ENCODE measurements at places on chromosomes 4 and X.

GRCh38 chrX:66046612-66047235, 6.8 kb upstream of the VSIG4 start:
- peak; percentile 35 for DNase-seq

DNA sequence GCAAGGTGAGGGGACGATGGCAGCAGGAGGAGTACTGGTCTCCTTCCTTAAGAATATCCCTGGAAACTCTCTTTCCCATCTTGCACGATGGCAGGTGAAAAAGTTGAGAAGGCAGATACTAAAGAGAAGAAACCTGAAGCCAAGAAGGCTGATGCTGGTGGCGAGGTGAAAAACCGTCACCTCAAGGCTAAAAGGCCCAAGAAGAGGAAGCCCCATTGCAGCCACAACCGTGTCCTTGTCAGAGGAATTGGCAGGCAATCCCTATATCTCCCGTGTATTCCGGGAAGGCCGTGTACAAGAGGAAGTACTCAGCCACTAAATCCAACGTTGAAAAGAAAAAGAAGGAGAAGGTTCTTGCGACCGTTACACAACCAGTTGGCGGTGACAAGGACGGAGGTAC, 40.0 kb downstream of the CRLF2 start:
- DNase-seq: no peak

GRCh38 chrX:128460835-128461234, 408.6 kb upstream of the ACTRT1 start:
- no peak for DNase-seq

GRCh38 chr4:76305033-76305687, 1.4 kb upstream of the STBD1 start:
- no peak for DNase-seq

GRCh38 chr4:121786221-121786620, 14.9 kb upstream of the EXOSC9 start:
- no peak for DNase-seq

DNA sequence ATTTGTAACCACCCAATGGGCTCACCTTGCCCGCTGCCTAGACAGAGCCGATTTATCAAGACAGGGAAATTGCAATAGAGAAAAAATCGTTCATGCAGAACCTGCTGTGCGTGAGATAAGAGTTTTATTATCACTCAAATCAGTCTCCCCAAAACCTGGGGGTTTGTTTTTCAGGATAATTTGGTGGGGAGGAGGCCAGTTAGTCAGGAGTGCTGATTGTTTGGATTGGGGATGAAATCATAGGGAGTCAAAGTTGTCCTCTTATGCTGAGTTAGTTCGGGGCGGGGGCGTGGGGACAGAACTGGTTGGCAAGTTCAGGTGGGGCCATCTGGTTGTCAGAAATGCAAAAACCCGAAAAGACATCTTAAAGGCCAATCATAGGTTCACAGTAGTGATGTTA, 203.0 kb downstream of the MAB21L2 start:
- no peak for DNase-seq

- DNase-seq: no peak
Observed at GRCh38 chr4:41218703-41219102, 4.4 kb upstream of the APBB2 start.

- DNase-seq: no peak
Observed at GRCh38 chr4:1466034-1466862, 60.0 kb upstream of the NKX1-1 start.

DNA sequence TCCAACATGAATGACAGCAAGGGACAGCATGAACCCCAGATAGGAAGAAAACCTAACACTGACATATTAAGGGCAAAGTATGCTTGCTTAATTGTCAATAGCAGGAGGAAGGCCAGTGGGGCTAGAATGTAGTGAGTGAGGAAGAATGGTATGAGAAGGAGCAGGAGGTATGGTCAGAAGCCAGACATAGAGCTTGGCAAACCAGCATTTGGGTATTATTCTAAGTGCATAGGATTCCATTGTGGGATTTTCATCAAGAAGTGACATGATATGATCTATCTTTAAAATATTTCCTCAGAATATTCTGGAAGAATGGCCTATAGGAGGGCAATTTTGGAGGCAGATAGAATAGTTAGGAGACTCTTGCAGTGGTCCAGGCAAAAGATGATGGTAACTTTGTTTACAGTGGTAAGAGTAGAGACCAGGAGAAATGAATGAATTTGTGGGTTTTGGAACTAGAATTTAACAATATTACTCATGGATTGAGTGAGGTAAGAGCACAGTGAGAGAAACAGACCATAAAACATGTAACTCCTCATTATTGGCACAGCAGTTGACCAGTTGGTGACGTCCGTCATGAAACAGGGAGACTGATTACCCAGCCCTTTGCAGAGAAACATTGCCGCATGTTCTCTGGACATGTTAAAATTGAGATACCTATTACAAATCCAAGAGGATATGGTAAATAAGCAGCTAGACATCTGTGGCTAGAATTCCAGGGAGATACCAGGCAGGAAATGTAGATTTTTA, 246.5 kb upstream of the HS3ST1 start:
- DNase-seq: no peak

GRCh38 chr4:55089916-55090315, 35.5 kb downstream of the KDR start:
- no peak for DNase-seq

GRCh38 chr4:147891476-147892115, 159.7 kb downstream of the ARHGAP10 start:
- DNase-seq: no peak

DNA sequence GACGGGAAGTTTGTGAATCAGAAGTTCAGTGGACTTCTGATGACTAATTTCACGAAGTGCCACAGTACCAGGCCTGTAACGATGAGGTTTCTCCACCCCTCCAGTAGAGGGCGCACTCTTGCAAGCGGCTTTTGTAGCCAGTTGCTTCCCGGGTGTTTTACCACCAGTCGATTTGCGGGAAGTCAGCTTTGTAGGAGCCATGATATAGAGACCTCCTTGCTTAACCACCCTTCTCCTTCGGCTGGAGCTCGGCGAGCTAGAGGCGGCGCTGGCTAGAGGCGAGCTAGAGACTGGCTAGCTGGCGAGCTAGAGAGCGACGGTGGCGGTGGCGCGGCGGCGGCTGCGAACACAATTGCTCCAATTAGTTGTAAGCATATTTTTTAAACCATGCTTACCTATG, 72.0 kb downstream of the IL1RAPL1 start:
- peak; percentile 2 for DNase-seq

DNA sequence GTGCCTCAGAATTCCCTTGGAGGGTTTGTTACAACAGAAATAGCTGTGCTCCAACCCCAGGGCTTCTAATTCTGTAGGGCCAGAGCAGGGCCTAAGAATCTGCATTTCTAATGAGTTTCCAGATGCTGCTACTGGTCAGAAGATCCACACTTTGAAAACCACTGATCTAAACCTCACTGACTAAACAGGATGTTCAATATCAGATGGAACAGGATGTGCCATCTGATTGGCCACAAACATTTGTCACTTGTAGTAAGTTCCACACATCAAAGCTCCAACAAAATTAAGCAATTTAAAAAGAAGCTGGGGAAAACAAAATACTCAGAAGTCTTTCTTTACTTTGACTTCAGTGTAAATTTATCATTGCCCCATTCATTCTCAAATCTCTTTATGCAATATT, 14.3 kb downstream of the CASK start:
- no peak for DNase-seq

GRCh38 chrX:69530306-69530705, 26.2 kb downstream of the NALF2 start:
- no peak for DNase-seq

DNA sequence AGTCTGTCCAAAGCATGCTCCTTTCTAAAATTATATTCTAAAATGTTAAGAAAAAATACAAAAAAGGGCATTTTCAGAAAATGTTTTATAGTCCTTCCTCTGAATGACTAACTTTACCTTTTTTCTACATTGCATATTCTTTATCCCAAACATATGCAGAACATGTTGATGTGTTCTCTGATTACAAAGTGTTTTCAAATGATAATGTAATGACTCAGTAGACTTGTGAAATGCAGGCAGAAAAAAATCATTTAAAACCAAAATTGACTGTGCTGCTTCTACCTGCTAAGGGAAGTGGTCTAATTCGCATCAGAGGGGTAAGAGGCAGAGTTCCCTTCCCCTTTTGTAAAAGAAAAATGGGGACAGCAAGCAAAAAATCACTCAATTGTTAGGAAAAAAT, 22.7 kb upstream of the YTHDC1 start:
- no peak for DNase-seq

DNA sequence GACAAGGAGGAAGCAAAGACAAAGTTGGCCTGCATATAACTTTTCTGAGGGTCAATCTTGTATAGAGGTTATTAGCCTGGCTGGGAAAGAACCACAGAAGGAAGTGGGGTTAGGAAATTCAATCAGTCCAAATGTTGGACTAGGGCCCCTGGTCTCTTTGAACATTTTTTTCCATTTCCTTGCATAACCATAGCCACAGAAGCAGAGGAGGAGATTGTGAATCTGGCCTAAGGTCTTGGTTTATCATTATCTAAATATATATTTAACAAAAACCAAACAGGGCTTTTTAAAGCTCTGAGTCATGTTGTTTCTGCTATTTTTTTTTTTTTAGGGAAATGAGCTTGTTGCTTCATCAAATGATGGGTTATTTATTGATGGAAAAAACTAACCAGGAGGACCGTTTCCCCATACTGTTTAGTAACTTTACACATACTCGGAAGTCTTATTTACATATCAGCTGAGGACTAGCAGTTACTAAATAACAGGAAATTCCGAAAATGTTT, 97.7 kb upstream of the ACSL4 start:
- no peak for DNase-seq

DNA sequence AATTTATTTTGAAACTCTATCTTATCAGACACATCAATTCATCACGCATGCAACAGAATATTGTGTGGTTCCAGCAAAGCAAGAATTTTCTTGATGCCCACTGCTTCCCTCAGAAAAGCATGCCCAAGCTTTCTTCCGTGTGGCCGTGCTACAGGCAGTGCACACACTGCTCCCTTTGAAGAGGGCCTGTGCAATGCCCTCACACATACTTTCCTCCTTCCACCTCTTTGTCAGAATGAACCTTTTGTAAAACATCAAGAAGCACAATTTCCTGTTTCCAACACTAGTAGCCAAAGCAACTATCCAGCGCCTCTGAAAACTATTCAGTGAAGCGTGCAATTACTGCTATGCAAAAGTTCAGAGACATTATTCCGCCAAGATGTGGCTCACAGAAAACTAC, 201.7 kb downstream of the NLGN4X start:
- DNase-seq: no peak

DNA sequence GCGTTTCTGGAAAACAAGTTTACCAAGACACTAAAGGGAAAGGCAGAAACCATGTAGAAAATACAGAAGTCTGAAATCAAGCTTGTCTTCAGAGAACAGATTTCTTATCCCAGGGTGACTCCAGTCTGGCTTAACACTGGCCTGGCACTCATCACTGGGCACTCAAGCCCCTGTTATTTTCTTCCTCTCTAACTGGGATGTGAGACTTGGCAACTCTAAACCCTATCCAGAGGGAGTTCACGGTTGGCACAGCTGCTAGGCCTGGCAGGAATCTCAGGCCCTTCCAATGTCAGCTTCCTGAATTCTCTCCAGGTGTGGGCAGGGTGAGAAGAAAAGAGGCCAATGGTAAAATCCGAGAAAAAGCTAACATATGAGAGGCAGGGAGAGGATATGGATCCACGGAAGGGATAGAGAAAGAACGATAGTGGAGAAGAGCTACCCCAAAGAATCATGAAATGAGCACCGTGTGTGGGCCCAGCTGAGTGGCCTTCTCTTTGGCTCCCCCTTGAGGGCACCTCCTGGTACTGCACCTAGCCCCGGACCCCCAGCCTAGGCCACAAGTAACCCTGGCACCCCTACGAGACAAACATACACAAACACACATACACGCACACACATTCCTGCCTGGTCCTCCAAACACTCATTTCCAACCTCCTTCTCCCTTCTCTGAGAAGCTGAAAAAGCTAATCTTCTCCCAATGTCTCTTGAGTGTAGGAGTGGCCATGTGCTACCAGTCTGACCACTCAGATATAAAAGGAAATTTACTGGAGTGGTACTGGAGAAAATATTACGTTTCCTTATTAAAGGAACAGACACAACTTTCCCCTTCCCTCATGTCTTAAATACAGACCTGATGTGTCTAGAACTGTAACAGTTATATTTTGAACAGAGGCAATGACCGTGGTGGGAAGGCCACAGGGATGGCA, 16.6 kb upstream of the PTCHD1 start:
- peak; percentile 19 for DNase-seq

- DNase-seq: no peak
Observed at GRCh38 chrX:103879339-103879738, 47.3 kb upstream of the RAB9B start.

DNA sequence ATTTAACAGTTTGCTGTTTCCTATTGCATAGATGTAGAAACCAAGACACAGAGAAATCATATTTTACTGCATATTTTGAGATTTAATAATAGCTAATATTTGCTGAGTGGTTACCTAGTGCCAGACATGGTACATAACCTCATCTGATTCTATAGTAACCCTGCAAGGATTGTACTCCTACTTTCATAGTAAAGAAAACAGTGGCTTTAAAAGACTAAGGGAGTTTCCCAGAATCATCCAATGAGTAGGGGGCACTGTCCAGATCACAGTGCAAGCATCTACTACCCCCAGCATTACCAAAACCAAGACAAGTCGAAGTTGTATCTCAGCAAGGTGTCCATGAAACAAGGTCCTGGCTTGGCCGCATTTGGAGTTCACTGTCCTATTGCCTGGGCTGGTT, 224.5 kb upstream of the TENM3 start:
- DNase-seq: no peak

GRCh38 chr4:121709766-121710405, 13.1 kb upstream of the ANXA5 start:
- no peak for DNase-seq

- DNase-seq: no peak
Observed at GRCh38 chr4:14862891-14863290, 139.4 kb upstream of the CPEB2 start.

GRCh38 chr4:148369919-148370318, 72.3 kb downstream of the NR3C2 start:
- no peak for DNase-seq

GRCh38 chr4:153547520-153547919, 81.4 kb downstream of the TMEM131L start:
- no peak for DNase-seq

- no peak for DNase-seq
Observed at GRCh38 chrX:25356456-25356855, 340.7 kb upstream of the ARX start.

GRCh38 chr4:139015948-139016471, 429 bp downstream of the NOCT start:
- peak; percentile 60 for DNase-seq

DNA sequence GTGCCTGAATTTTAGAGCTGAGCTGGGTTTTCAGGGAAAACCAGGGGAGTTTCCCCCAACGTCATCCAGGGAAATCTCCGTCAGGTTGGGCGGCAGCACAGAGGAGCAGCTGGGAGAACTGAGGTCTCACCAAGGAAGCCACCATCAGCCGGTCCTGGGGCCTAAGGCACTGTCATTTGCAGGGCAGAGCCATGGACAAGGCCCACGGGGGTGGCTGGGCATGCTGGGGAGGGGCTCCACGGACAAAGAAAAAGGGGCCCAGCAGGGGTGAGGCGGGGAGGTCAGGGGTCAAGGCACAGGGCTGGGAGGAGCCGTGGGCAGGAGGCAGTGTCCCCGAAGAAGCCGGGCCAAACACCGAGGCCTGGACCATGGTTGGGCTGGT, 109.8 kb downstream of the HMX1 start:
- DNase-seq: no peak

GRCh38 chrX:24243692-24244091, 70.2 kb downstream of the SUPT20HL2 start:
- DNase-seq: no peak

- no peak for DNase-seq
Observed at GRCh38 chr4:20194123-20195013, 57.3 kb upstream of the SLIT2 start.
